Mammary epithelial cell (primary cell): ENCODE measurements at places on chromosomes 5 and 9.

- no peak for DNase-seq
Measured at GRCh38 chr5:144125163-144125726, 45.2 kb downstream of the YIPF5 start.

- no peak for DNase-seq
Measured at GRCh38 chr9:87710443-87710842, 15.5 kb upstream of the CTSL start.

- no peak for DNase-seq
Measured at GRCh38 chr9:93820667-93821306, 134.4 kb downstream of the BARX1 start.

DNA sequence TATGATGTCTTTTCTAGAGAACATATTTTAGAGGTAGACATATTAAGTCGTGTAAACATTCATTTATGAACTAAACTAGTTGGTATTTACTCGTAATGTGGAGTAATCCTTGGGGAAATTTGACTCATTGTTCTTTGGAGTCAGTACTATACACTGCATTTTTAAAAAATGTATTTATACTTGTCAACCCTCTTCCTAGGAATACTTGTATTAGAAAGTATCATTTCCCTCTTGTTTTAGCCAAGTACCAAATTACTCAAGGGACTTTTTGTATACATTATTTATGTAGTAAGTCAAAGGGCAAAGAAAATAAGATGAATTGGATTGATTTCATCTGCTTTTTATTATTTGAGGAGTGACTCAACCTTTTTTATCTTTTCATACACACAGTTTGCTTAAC lies 248.1 kb upstream of the IZUMO3 start:
- DNase-seq: no peak
